ENCODE measurements at places on chromosomes 7 and 10. TPM values are rescaled to one million over a fixed set of nuclear protein-coding genes. Genes with fewer than 3 reads are reported as not detected.

- no peak for DNase-seq
- H3K4me1 ChIP-seq: no peaks in the 10 kb centered on the region
- H3K27ac ChIP-seq: no peak overlapping the region
- H3K4me3 ChIP-seq: no peak overlapping the region
Measured at GRCh38 chr10:62306663-62307062, 38.0 kb upstream of the RTKN2 start.

DNA sequence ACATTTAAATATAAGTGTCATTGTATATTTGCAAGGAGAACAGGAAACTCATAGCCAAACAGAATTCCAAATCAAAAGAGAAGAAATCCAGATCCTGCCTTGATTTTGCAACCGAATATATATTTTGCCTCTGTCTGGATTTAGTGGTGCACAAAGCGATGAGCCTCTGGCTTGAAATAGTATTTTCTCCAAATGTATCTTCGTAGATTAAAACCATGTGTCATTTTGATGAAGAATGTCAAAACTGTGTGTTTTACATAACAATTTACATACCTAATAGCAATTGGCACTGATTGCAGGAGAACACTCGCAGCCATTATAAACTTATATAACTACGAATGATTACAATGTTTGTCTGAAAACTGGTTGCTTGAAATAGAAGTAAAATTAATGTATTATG is 156.4 kb downstream of the ARID5B start:
- no peak for DNase-seq
- no peak overlapping the region for H3K4me3 ChIP-seq
- no peaks in the 10 kb centered on the region for H3K36me3 ChIP-seq
- no peaks in the 10 kb centered on the region for H3K27me3 ChIP-seq

The TUBAL3 gene
- total RNA-seq: 0.22 TPM

DNA sequence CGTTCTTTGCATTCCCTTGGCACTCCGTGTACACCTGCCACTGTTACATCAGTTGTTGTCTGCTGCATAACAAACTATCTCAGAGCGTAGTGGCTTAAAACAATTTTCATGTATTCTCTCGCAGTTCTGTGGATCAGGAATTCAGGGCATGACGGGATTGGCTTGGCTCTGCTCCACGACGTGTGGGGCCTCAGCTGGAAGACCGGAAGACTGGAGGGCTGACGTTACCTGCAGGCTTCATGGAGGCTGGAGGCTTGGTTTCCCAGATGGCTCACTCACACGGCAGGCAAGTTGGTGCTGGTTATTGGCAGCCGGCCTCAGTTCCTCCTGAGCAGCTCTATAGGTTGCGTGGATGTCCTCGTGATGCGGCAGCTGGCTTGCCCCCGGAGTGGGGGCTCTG is 25.5 kb downstream of the NYAP1 start:
- DNase-seq: no peak
- no peaks in the 10 kb centered on the region for H3K4me1 ChIP-seq
- H3K4me3 ChIP-seq: no peak overlapping the region
- peak overlapping the region; percentile 15 for H3K27ac ChIP-seq
- no peaks in the 10 kb centered on the region for H3K27me3 ChIP-seq

The ATE1 gene
- total RNA-seq: 24.1 TPM

DNA sequence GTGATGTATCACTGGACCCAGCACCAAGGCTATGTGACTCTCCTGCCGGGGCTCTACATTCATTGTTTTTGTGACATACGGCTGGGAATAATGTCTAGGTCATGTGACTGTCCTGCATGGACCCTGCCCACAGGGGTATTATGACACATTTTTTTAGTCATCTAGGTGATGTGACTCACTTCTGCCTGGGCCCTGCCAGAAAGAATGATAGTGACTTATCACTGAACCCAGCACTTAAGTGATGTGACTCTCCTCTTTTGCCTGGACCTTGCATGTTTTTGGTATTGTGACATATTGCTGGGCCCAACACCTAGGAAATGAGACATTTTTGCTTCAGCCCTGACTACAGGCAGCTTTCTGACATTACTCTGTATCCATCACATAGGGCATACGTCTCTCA is 51.1 kb upstream of the ZNF107 start:
- no peaks in the 10 kb centered on the region for H3K4me1 ChIP-seq
- DNase-seq: no peak
- H3K36me3 ChIP-seq: no peaks in the 10 kb centered on the region

- H3K27me3 ChIP-seq: no peaks in the 10 kb centered on the region
- H3K4me3 ChIP-seq: no peak overlapping the region
- H3K27ac ChIP-seq: peak overlapping the region; percentile 66
- no peak for DNase-seq
- peaks cover 24% of the 10 kb centered on the region for H3K4me1 ChIP-seq
Measured at GRCh38 chr10:89242840-89243568, 8.6 kb downstream of the LIPA start.

DNA sequence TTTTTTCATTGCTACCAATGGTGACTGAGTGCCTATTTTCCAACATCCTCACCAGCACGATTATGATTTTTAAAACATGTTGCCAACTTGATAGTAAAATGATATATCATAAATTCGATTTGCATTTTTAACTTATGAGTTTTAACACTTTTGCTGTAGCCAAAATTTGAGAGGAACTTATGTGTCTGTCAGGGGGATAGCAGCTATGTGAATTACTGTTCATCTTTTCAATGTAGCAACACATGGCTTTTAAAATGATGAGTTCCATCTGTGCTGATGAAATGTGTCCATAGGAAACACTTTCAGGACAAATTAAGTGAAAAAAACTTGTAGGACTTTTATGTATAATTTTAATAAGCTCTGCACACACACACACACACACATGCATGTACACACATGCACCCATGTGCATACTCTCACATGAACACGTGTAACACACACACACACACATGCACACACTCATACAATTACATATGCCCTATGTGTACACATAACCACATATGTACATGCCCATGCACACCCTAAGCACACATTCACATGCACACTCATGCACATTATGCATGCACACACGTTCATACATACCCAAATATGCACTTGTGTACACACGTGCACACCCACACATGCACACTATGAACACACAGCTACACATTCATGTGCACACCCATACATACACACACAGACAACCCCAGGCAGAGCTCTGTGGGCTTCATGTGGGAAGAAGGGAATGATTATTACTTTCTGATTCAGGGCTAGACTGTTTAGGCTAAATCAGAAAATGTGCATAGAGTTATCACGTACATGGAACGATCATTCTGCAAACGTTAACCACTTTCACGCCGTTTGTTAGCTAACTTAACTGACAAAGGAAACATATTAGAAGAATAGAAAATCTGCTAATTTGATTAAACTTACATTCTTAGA is 68.9 kb downstream of the C10orf143 start:
- no peak overlapping the region for H3K4me3 ChIP-seq
- no peak overlapping the region for H3K27ac ChIP-seq
- H3K36me3 ChIP-seq: no peaks in the 10 kb centered on the region
- H3K4me1 ChIP-seq: no peaks in the 10 kb centered on the region
- H3K27me3 ChIP-seq: no peaks in the 10 kb centered on the region
- DNase-seq: no peak

The FAM25G gene
- not detected for total RNA-seq

Data from tibial nerve (tissue), 4 donors.